ENCODE measurements at places on chromosomes 4 and X. TPM values are rescaled to one million over a fixed set of nuclear protein-coding genes. Genes with fewer than 3 reads are reported as not detected.

The FAM9C gene
- not detected for polyA plus RNA-seq

The KIAA1210 gene
- not detected for polyA plus RNA-seq

DNA sequence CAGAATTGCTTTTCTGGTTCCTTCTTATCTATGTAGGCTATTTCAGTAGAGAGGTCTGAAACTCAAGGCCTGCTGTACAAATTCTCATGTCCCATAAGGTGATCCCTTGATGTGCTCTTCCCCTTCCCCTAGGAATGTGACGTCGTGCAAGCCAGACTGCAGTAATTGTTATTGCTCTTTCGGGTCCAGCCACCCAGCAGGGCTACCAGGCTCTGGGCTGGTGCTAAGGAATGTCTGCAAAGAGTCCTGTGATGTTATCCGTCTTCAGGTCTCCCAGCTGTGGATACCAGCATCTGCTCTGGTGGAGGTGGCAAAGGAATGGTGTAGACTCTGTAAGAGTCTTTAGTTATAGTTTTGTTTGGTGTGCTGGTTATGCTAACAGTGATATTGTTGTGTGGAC is 378.7 kb downstream of the C4orf33 start:
- H3K4me3 ChIP-seq = no peak overlapping the region
- DNase-seq = no peak
- no peak overlapping the region for H3K27ac ChIP-seq

DNA sequence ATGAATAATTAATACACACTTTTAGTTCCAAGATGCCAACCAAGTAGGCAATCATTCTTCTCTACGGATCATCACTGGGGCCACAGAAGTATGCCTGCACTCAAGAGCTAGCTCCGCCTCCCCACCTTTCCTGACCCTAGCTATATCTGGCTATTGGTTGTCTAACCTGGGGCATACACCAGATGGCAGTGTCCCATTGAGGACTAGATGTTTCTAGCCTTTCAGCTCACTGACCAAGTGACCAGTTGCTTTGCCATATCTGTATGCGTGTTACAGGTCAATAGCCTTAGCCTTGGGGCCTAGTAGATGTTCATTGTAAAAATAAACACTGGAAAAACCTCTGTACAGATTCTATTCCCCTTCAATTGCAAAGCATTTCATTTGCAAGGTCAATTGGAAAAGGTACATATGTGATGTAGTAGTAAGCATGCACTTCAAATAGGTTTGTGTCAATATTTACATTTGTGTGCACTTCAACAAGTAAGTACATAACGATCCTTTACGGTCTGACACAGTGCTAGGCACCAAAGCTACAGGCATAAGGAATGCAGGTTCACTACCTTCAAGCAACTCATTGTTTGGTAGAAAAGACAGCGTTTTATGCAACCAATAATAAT is 521.7 kb downstream of the PPARGC1A start:
- H3K4me3 ChIP-seq = no peak overlapping the region
- no peak for DNase-seq
- H3K36me3 ChIP-seq = no peaks in the 10 kb centered on the region
- no peak overlapping the region for H3K27ac ChIP-seq
- no peaks in the 10 kb centered on the region for H3K4me1 ChIP-seq
- H3K27me3 ChIP-seq = no peaks in the 10 kb centered on the region

- H3K4me1 ChIP-seq = no peaks in the 10 kb centered on the region
- H3K27ac ChIP-seq = no peak overlapping the region
- no peak for DNase-seq
- no peaks in the 10 kb centered on the region for H3K27me3 ChIP-seq
- no peaks in the 10 kb centered on the region for H3K36me3 ChIP-seq
- H3K4me3 ChIP-seq = no peak overlapping the region
These were observed 212.8 kb downstream of the HS6ST2 start for GRCh38 chrX:132745593-132745992.

DNA sequence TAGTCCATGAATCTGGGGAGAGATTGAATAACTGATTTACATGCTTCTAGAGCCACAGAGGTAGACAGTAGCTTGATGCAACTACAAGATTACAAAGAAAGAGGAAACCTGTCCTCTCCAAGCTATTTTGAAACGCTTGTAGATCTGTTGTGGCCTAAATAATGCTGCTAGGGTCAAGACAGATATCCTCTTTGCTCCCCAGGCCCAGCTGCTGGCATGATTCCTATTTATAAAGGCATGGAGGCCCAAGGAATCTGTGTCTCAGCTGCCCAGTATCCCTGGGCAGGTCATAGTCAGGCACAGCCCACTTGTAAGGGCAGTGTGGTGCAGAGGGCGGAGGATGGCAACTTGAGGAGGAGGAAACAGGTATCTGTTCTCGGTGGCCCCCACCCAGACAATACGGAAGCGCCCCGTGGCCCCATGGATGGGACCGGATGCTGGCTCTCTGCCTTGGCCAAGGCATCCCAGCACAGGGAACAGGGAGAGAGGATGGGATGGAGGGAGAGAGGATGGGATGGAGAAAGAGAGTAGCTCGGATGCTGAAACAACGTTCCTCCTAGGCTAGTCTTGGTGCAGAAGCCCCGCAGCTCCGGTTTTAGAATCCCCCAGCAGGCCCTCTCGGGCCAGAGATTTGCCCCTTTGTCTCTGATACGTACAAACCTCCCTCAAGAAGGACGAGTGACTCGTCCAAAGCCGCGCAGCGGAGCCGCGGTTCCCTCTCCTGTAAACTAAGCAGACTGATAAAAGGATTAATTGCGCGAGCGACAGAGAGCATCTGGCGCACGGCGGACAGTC is 767 bp upstream of the SMIM20 start:
- H3K27me3 ChIP-seq = no peaks in the 10 kb centered on the region
- H3K4me1 ChIP-seq = peaks cover 16% of the 10 kb centered on the region
- H3K27ac ChIP-seq = peak overlapping the region; percentile 55
- peak; percentile 36 for DNase-seq
- H3K36me3 ChIP-seq = no peaks in the 10 kb centered on the region

The RAB28 gene
- 3.9 TPM for polyA plus RNA-seq

The GPRIN3 gene
- 0.44 TPM for polyA plus RNA-seq

The HOPX gene
- 0.40 TPM for polyA plus RNA-seq

DNA sequence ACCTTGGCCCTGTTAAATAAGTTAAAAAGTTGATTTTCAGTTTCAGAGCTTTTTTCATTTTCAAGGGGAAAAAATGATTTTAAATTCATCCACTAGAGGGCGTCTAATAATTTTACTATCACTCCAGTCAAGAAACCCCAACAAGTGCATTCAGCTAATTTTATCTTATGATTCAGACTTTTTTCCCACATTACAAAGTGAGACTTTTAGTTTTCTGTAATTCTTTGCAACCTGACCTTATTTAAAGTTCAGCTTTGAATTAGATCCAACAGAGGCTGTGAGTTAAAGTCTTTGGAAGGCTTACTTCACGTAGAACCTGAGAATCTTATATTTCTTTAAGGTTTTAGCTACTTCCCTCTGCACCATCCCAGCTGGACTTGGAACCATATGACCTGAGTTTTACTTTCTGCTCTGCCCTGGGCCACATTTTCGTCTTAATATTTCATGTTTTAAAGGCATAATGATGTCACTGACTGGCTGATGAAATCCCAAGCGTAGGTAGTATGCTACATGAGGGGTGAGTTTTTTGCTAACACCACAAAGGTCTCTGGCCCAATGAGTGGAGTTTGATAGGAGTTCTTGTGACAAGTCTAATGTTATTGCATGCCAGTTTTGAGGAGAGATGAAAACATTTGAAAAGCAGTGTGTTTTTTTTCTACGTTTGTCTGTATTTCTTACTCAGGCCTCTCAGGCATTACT is 7.2 kb downstream of the GNRHR start:
- no peak overlapping the region for H3K4me3 ChIP-seq
- DNase-seq = no peak
- no peak overlapping the region for H3K27ac ChIP-seq
- H3K4me1 ChIP-seq = no peaks in the 10 kb centered on the region

DNA sequence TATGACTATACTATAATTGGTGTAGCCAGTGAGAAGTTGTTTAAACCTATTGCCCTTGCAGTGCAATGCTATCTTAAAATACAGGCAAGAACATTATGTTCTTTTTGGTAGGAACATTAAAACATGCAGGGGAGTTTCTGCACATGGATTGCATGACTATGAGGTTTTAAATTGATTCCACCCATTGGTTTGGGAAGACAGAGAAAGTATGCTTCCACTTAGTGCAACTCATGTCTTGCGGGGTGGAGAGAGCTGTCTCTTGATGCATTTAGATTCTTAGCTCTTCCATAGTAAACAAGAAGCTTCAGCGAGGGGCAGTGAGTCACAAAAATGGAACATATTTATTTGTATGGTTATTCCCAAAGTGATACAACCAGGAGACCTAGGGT is 39.5 kb upstream of the RASL11B start:
- H3K36me3 ChIP-seq = no peaks in the 10 kb centered on the region
- no peaks in the 10 kb centered on the region for H3K27me3 ChIP-seq
- H3K4me3 ChIP-seq = no peak overlapping the region
- no peak overlapping the region for H3K27ac ChIP-seq
- no peaks in the 10 kb centered on the region for H3K4me1 ChIP-seq
- no peak for DNase-seq

The FOXR2 gene
- polyA plus RNA-seq = not detected

DNA sequence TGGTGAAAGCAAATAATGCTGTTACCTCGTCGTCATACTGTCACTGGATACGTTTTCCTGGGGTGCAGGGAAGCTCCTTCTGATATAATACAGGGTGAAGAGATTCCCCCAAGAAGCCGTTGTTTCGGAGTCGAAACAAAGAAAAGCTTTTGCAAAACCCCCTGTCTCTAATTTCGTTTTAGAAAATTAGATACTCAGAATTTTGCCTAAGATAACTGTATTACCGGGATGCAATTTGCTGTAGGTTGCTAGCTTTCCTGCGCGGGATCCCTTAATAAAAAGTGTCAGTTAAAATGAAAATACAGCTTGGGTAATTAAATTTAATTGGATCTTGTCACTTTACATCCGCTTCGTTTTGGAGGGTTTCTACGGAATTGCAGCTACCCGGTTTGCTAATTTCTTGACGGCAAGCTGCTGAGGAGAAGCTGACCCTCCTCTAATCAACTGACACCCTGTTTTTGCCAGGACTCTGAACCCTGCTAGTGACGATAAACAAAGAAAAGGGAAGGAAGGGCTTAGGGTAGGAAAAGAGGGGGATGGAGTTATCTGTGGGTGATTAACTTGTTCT is 174.6 kb downstream of the SHOX start:
- no peak overlapping the region for H3K27ac ChIP-seq
- no peaks in the 10 kb centered on the region for H3K36me3 ChIP-seq
- no peak for DNase-seq
- no peaks in the 10 kb centered on the region for H3K4me1 ChIP-seq
- H3K4me3 ChIP-seq = no peak overlapping the region
- no peaks in the 10 kb centered on the region for H3K27me3 ChIP-seq

DNA sequence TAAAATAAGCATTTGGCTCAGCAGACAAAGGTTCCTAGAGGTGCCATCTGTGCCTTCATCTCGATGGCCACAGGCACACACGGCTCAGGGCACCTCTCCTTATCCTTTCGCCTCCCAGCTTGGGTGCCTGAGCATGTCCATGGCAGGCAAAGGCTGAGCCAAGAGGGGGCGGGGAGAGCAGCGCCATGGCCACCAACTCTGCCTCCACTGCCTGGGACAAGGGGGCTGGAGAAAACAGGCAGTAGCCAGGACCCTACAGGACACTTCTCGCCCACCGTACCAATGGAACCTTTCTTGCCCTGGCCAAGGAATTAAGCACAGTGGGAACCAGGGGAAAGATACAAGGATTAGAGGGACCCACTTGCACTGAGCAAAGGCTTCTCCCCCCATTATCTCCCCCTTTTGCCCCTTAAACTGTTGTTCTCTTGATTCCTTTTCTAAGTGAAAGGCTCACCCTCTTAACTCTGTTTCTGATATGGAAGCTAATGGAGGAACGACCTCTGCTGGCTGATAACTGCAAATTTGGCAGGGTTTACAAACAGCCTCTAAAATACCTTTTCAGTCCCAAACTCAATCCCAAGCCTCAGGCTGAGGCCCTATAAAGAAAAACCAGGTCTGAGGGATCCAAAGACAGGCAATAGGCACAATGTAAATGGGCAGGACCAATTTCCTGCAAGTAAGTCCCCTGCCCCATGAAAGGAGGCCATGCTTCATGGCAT is 335.2 kb downstream of the ADAM29 start:
- H3K36me3 ChIP-seq = no peaks in the 10 kb centered on the region
- DNase-seq = no peak
- no peak overlapping the region for H3K4me3 ChIP-seq

- H3K4me1 ChIP-seq = no peaks in the 10 kb centered on the region
- H3K4me3 ChIP-seq = no peak overlapping the region
- no peaks in the 10 kb centered on the region for H3K27me3 ChIP-seq
- no peaks in the 10 kb centered on the region for H3K36me3 ChIP-seq
These were observed 412.2 kb downstream of the RPA4 start for GRCh38 chrX:97295954-97296353.

- H3K4me3 ChIP-seq = no peak overlapping the region
- no peaks in the 10 kb centered on the region for H3K4me1 ChIP-seq
- no peak for DNase-seq
- no peak overlapping the region for H3K27ac ChIP-seq
- H3K36me3 ChIP-seq = no peaks in the 10 kb centered on the region
- no peaks in the 10 kb centered on the region for H3K27me3 ChIP-seq
These were observed 60.3 kb downstream of the BRWD3 start for GRCh38 chrX:80749404-80749803.

The CENPVL2 gene
- not detected for polyA plus RNA-seq

GRCh38 chr4:179007755-179008154 is 1565.5 kb upstream of the AGA start:
- no peak overlapping the region for H3K27ac ChIP-seq
- no peaks in the 10 kb centered on the region for H3K27me3 ChIP-seq
- H3K4me1 ChIP-seq = no peaks in the 10 kb centered on the region
- no peaks in the 10 kb centered on the region for H3K36me3 ChIP-seq
- DNase-seq = no peak

The CYTL1 gene
- polyA plus RNA-seq = 0.13 TPM

DNA sequence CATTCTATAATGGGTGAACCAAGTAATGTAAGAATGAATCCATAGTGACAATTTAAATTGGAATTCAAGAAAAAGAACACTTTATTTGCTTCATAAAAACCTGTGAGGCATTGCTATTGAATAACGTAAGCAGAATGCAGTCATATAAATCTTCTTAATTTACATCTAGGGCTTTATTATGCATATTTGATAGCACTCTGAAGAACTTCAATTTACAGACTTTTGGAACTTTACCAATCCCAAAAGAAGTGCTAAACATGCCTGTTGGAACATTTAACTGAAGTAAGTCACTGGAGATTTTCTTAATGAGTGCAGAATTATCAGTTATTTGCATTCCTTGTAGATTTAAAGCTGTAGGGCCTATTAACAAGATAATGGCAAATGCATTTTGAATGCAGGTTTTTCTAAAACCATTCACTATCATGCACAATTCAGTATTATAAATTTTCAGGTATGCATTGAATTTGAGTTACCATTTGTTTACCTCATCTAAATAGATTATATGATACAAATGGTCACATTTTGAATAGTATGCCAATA is 1181.2 kb downstream of the ARAP2 start:
- no peak overlapping the region for H3K27ac ChIP-seq
- no peak overlapping the region for H3K4me3 ChIP-seq
- no peaks in the 10 kb centered on the region for H3K27me3 ChIP-seq
- no peak for DNase-seq
- no peaks in the 10 kb centered on the region for H3K4me1 ChIP-seq
- no peaks in the 10 kb centered on the region for H3K36me3 ChIP-seq
